Activated CD4-positive, alpha-beta memory T cell treated with anti-CD3 and anti-CD28 coated beads for 36 hours (primary cell): ENCODE measurements at places on chromosomes 6 and 20. TPM values are rescaled to one million over a fixed set of nuclear protein-coding genes. Genes with fewer than 3 reads are reported as not detected.

Gene GINS1
- total RNA-seq: 32.3 TPM

Gene AVP
- not detected for total RNA-seq

Gene HLA-DRA
- 6.0 TPM for total RNA-seq

Gene OR10C1
- total RNA-seq: not detected

DNA sequence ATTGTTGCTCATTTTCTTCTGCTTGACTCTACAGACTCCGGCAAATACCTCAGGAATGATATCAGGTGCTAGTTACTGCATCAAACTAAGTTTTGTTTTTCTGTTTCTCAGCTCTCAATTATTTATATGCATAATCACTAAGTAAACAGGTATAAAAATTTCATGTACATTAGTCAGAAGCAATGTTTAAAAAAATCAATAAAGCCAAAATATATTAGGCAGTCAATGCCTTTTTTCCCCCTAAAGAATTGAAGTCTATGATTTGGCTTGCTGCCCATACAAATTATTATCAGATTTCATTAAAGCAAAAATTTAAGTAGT, 20.6 kb upstream of the MRS2 start:
- DNase-seq: no peak

GRCh38 chr6:169618526-169619490, 83.0 kb downstream of the WDR27 start:
- no peak for DNase-seq

GRCh38 chr6:150028799-150029198, 3.5 kb upstream of the RAET1L start:
- DNase-seq: no peak

GRCh38 chr6:75272145-75272840, 12.3 kb downstream of the TMEM30A start:
- DNase-seq: no peak

- no peak for DNase-seq
These were observed 38.7 kb downstream of the C6orf132 start for GRCh38 chr6:42103753-42104094.

GRCh38 chr20:60921022-60921622, 330.9 kb upstream of the CDH4 start:
- DNase-seq: no peak

GRCh38 chr20:60236613-60237012, 278.4 kb downstream of the CDH26 start:
- no peak for DNase-seq

- peak; percentile 71 for DNase-seq
These were observed 31.9 kb downstream of the FOXO3 start for GRCh38 chr6:108592371-108593337.

- DNase-seq: no peak
These were observed 56.0 kb upstream of the NFATC2 start for GRCh38 chr20:51598556-51598955.

- DNase-seq: no peak
These were observed 197.9 kb downstream of the GJA1 start for GRCh38 chr6:121633309-121633708.
